NCI-H2107 (cell line): ENCODE measurements at places on chromosomes 11 and 22.

DNA sequence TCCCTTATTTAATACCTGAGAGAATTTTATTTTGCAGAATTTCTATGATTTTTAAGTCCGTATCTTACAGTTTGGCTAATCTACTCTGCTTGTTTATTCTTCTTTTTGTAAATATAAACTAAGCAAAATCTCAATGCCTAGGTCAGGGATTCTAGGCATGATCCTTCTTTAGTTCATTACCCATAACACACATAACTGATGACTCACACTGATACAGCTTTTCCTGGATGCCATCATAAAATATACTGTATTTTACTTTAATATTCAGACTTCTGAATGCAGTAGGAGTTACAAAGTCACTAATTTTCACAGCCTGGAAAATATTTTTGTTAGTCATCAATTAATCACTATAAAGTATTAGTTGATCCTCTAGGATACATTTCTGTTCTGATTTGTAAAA is 898.2 kb upstream of the RAG2 start:
- no peak for DNase-seq

DNA sequence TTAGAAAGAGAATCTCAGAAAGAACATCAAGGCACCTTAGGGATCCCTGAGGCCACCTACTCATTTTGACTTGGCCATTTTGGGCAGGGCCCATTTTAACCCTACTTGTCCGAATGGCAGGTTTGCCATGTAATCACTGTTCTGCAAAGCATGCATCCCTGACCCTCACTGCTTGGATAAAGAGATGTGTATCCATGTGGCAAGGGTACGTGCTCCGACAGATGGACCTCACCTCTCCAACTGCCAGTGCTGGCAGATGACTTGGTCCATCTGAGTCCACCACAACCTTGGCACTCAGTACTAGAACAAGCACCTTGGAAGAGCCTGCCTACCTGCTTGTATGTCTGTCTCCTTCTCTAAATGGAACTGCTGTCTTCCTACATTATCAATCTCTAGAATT is 139.4 kb downstream of the SPATA19 start:
- DNase-seq, result no peak

DNA sequence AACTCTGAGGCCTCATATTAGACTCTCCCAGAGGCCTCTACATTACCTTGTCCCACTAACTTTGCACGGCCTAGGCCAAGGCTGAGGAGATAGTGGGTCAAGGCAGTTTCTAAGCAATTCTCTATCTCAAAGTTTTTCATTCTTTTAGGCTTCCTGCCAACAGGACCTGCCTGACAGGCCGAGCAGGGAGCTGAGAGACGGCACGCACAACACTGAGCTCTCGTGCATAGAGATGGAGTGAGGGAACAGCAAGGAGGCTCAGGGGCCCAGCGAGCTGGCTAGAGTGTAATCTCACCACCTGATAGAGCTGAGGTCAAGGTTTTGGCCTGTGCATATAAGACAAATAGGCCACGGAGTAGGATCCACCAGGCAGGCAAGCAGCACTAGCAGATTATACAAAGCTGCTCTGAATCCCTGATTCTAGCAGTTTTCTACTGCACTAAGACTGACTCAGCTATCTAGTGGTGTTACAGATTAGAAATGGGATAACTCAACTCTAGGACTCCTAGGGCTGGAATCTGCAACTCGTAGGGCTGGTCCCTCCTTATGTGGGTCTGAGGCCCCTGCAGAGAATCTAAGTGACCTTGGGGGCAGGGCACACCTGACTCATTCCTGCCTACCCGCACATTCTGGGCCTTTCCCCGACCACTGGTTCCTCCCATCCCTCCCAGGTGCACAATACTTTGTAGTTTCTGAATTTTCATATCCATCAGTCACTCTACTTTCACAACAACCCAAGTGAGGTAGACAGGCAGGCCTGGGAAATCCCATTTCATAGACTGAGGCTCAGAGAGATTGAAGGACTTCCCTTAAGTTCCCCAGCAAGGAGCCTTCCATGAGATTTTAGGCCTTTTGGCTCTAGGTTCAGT is 1.7 kb downstream of the CYB5R2 start:
- DNase-seq, result no peak

DNA sequence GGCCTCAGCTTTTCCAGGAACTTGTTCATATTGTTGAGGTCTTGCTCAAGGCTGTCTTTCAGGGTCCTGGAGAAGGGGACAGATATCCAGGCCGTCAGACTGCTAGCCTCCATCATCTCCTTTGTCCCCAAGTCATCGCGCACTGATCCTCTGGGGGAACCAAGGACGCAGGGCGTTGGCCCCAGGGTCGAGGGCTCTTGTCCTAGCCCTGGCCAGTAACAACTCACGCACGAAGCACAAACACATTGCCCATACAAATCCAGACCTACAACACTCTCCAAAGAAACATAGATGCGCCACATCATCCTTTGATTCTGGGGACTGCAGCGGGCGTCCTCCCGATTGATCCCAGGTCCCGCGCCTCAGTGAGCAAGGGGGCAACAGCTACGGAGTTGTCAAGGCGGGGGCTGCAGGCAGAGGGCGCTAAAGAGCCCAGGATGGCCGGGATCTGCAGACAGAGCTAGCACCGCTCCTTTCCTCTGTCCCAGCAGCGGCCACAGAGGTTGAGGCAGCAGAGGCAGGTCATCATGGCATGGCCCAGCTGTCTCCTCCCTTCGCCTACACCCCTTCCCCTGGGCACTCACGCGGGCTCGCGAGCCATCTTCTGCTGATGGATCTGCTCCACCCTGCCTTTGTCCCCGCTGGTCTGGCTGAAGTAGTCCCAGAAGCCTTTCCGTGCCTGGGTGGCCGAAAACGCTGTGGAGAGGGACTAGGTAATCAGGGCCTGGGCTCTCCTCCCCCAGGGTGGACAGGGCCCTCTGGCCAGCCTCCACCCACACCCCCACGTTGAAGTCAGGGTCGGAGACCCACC is 472 bp downstream of the APOA5 start:
- peak; percentile 28 for DNase-seq

GRCh38 chr11:111629499-111629898 is 27.2 kb downstream of the SIK2 start:
- no peak for DNase-seq

DNA sequence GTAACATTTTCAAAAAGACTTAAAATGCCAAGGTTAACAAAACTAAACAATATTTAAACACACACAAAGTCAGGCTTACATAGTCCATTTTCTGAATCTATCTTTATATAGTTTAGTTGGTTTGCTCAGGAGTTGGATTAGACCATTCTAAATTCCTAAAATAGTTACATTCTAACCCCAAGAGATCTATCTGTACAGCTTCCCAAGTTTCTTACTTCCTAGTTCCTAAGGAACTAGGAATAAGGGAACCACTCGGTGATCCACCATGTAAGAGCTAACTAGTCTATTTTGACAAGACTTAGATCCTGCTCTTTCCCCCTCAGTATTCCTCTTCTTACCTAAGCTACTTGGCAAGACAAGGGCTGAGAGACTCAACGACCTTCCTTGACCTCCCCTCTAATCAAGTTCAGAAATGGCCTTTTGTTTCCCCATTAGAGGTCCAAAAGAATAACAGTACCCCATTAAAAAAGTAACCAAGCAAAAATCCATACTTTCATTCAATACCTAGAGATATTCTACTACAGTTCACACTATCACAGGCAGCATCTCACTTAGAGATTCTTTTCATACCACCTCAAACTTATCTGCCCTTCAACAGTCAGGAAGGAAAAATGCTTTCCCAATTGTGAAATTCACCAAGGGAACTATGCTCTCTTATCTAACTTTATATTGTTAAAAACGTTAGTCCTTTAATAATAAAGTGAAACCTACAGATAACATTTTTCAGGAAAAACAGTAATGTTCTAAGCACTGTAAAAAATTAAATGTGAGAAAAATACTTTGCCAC is 253.1 kb downstream of the TTC28 start:
- DNase-seq, result no peak

DNA sequence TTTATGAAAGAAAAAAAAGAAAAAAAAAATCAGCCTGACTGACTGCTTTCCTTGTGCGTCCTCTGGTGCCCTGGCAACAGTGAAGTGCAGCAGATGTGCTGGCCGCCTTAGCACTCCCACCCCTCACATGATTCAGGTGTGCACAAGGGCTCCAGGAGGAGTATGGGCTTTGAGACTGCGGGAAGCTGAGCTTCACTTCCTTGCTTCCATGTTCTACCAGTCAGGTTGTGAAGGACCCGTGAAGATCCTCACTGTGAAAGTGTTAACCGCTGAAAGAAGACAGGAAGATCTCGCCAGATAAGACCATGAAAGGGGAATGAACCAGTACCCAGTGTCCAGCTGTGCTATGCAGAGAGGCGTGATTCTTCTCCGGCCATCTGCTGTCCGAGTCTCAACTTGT is 48.2 kb downstream of the HIRA start:
- no peak for DNase-seq
